ENCODE measurements at places on chromosomes 2 and 18.

- DNase-seq: peak; percentile 49
These were observed 88.3 kb upstream of the CCDC68 start for GRCh38 chr18:55047546-55047945.

GRCh38 chr2:144084114-144084661 is 435.7 kb downstream of the ZEB2 start:
- DNase-seq: peak; percentile 93

GRCh38 chr2:48414980-48415835 is 114.7 kb upstream of the STON1 start:
- no peak for DNase-seq

GRCh38 chr2:150127346-150127990 is 360.0 kb downstream of the RND3 start:
- DNase-seq: no peak

GRCh38 chr2:70528929-70529328 is 24.7 kb downstream of the TGFA start:
- DNase-seq: no peak

DNA sequence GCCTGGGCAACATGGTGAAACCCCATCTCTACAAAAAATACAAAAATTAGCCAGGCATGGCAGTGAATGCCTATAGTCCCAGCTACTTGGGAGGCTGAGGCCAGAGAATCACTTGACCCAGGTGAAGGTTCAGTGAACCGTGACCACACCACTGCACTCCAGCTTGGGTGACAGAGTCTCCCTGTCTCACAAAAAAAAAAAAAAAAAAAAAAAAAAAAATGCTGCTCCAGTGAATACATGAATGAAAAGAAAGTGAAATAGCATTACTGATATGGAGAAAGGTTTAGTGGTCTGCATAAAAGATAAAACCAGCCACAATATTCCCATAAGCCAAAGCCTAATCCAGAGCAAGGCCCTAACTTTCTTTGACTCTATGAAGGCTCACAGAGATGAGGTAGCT is 44.5 kb downstream of the METTL8 start:
- no peak for DNase-seq

DNA sequence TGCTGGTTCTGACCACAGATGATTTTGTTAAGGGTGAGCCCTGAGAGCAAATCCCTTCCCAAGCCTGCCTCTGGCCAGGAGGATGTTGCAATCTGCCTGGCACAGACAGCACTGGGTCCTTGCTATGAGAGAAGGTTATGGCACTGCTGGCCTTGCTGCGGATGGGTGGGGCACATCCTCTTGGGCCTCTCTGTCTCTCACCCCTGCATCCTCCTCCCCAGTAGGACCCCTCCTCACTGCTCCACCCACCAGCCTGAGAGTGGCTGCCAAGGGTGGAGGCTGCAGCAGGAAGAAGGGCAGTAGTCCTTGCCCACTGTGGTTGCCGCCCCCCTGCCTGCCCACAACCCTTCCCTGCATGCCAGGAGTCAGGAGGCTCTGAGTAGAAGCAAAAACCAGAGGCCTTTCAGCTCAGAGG is 180.9 kb downstream of the ZBTB7C start:
- DNase-seq: no peak

GRCh38 chr2:47676261-47676926 is 106.6 kb upstream of the MSH6 start:
- DNase-seq: no peak

DNA sequence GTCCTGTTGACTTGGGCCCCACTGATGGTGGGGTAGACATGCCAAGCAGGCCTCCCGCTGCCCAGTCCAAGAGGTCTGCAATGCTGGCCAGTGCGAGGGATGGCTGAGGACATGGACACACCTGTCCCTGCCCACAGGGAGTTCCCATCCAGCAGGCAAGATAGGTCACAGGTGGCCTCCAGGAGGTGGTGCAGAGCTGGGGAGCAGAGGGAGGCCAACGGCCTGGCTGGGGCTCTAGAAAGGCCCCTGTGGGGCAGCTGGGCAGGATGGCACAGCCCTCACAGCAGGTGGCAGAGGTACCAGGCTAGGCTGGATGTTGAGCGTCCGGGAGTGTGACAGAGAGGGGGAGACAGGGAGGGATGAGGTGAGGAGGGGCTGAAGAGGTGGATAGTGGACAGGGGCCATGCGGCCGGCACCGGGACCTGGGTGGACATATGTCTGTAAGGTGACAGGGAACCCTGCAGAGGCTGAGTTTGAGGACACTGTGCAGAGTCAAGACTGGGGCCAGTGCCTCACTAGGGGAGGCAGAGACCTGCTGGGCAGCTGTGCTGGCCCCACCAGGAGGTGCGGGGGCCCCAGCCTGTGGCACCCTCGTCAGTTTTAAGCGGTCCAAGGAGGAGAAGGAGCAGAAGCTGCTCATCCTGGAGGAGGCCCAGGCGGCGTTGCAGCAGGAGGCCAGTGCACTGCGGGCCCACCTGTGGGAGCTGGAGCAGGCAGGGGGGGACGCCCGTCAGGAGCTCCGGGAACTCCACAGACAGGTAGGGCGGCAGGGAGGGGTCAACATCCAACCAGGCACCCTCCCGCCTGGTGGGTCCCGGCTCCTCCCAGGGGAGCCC is 34.3 kb upstream of the SNED1 start:
- no peak for DNase-seq

- no peak for DNase-seq
These were observed 8.4 kb upstream of the VAPA start for GRCh38 chr18:9905401-9905922.

DNA sequence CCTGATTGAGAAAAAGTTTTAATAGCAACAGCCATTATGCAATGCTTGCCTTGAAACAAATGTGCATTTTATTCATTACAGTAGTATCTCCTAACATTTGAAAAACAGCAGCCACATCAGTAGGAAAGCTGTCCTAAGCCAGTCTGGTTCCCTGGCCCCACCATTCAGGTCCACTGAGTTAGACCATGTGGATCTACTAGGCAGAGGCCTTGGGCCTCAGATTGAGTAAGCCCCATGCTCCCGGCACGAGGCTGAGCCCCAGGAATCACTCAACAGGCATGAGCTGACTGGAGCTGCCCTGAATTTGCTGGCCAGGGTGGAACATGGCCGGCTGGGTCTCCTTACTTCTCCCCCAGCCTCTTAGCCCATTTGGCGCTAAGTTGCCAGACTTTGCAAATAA is 103.4 kb downstream of the ZFP36L2 start:
- DNase-seq: no peak

DNA sequence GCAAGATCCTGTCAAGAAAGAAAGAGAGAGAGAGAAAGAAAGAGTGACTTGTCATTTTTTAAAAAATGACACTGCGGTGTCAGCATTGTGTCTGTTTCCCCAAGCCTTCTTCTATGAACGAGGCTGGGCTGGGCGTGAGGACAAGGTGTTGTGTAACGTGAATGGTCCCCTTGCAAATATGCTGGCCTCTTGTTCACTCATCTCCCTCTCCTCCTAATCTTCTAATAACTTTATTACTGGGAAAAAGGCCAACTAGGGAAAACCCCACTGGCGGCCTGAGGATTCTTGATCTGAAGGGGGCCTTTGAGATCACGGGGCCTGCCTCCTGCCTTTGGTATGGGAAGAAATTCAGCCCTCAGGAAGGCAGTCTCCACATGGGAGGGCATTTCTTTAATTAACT is 163.1 kb downstream of the MIB1 start:
- DNase-seq: no peak

- DNase-seq: no peak
These were observed 82.1 kb downstream of the MAP4K4 start for GRCh38 chr2:101779656-101780055.

DNA sequence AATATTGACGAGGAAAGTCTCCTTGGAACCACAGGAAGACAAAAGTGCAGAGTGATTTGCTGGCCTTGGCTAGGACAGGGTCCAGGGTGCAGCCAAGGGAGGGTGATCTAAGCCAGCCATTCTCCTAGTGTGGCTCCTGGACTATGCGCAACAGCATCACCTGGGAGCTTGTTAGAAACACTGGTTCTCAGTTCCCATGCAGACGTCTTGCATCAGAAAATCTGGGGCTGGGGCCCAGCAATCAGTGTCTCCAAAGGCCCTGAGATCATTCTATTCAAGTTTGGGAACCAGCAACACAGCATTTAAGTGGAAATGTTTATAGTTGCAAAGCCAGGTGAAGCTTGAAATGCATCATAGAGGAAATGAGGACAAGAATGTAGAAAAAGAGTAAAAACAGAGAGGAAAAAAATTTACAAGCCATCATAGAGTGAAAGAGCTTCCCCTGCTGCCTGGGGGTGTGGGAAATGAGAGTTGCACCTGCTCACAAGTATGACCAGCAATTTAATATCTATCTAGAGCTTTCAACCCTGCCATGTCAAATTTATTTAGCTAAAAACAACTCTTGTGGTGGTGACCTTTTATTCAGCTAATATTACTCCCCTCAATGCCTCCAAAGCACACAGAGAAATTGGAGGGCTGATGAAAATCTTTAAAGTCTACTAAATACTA is 54.4 kb upstream of the SEC11C start:
- no peak for DNase-seq

DNA sequence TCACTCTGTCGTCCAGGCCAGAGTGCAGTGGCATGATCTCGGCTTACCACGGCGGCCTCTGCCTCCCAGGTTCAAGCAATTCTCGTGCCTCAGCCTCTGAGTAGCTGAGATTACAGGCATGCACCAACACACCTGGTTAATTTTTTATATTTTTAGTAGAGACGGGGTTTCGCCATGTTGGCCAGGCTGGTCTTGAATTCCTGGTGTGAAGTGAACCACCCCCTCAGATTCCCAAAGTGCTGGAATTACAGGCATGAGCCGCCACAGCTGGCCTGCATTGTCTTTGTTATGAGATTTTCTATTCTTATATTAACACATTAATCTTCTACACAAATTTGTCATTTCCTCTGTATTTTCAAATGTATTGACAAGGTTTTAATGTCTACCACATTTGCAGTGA is 75.2 kb downstream of the SEPTIN10 start:
- no peak for DNase-seq

DNA sequence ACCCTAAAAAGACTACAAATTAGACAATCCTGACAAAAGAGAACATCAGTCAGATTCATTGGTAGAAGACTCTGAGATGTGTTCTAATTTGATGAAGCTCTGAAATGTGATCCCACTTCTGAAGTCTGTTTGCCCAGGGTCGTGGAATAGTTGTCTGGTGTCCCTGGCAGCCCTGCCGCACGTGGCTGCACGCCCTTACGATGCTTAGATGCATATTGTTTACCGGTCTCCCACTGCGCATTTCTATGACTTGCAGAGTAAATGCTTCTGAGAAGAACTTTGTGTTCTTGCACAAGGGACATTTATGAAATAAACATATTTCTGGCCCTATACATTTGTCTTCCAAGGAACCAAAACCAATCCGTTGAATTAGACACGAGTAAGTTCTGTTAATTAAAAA is 243.2 kb downstream of the BABAM2 start:
- no peak for DNase-seq
